Cardiac fibroblast (primary cell): ENCODE measurements at places on chromosomes 1 and 21.
A peak's percentile ranks its signal among the peaks of the same experiment; 100 is the strongest.

GRCh38 chr1:44266400-44267344 lies 53.4 kb downstream of the DMAP1 start:
- no peak for DNase-seq

GRCh38 chr1:64133036-64133435 lies 70.4 kb upstream of the UBE2U start:
- peak; percentile 91 for DNase-seq

- DNase-seq = peak; percentile 92
These were observed 1.2 kb upstream of the H6PD start for GRCh38 chr1:9233241-9233941.

GRCh38 chr1:205064301-205064700 lies 20.0 kb downstream of the TMEM81 start:
- no peak for DNase-seq

GRCh38 chr1:230922620-230923019 lies 54.3 kb upstream of the C1orf198 start:
- DNase-seq = no peak

DNA sequence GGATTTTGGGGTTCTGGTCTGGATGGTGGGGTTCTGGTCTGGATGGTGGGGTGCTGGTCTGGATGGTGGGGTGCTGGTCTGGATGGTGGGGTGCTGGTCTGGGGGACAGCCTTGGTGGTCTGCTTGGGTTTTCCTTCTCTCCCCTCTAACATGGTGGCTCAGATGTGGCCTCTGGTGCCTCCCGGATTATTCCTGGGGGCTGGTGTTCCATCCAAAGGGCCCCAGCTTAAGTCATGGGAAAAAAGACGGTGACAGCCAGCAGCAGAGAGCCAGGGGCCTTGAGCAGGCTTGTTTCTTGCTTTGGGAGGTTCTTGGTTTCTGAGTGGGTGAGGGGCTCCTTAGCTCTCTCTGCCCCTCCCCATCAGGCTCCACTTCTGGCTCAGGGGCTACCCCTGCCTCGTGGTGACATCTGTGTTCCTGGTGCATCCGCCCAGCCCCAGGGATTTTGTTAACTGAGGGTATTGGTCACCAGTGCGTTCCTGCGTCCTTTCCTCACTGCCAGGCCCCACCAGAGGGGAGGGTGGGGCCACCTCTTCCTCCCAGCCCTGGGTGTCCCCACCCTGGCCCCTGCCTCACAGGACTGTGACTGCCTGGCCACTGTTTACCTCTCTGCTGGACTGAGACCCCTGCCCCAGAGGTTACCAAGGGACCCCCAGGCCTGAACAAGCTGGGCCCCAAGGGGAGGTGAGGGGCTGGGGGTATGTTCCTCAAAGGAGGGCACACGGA lies 43.2 kb upstream of the ACTRT2 start:
- DNase-seq = no peak

GRCh38 chr1:200353232-200353631 lies 56.6 kb downstream of the ZNF281 start:
- peak; percentile 51 for DNase-seq

GRCh38 chr1:78102916-78103315 lies 57.1 kb downstream of the GIPC2 start:
- DNase-seq = peak; percentile 64

DNA sequence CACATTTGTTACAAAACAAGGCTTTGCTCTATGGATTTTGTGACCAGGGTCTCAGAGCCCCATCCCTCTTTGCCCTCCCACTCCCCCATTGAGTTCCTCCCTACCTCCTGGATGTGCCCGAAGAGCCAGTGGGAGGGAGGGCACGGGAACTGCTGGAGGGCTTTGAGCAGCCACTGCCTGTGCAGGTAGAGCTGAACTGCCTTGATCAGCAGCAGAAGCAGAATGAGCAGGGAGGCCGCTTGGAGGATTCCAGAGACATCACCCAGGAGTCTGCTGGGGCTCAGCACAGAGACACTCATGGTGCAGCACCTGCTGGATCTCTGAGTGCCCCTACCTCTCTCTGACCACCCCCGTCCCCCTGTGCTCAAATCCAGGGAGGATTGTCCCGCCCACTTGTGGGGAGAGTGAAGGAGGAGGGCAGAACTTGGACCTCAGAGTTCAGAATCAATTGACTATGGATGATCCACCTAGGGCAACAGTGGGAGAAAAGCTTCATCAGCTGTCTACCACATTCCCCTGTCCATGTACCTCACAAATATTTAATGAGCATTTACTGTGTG lies at the start of gene CYP4A11:
TSS of gene CYP4A11 (minus strand) at position 342 of the 560 bp plus-strand sequence. CDS start at position 299, 43 bp downstream.
- DNase-seq = no peak

DNA sequence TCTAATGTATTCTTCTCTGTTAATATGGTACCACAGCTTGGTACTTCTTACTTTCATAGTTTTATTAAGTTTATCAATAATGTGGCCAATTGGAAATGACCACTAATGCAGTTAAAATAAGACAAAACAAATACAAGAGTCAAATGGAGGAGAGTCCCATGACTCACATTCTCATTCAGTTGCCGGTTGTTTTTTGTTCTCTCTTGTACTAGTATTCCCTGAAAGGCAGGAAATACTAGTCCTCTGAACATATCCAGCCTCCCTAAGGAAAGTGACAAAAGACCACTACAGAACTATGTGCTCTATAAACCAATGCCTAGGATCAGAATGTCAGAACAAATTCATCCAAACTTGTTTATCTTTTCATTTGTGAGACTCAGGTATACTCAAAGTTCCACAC lies 165.2 kb upstream of the SAMSN1 start:
- DNase-seq = no peak

- DNase-seq = no peak
These were observed 19.6 kb downstream of the CAP1 start for GRCh38 chr1:40059960-40060750.

DNA sequence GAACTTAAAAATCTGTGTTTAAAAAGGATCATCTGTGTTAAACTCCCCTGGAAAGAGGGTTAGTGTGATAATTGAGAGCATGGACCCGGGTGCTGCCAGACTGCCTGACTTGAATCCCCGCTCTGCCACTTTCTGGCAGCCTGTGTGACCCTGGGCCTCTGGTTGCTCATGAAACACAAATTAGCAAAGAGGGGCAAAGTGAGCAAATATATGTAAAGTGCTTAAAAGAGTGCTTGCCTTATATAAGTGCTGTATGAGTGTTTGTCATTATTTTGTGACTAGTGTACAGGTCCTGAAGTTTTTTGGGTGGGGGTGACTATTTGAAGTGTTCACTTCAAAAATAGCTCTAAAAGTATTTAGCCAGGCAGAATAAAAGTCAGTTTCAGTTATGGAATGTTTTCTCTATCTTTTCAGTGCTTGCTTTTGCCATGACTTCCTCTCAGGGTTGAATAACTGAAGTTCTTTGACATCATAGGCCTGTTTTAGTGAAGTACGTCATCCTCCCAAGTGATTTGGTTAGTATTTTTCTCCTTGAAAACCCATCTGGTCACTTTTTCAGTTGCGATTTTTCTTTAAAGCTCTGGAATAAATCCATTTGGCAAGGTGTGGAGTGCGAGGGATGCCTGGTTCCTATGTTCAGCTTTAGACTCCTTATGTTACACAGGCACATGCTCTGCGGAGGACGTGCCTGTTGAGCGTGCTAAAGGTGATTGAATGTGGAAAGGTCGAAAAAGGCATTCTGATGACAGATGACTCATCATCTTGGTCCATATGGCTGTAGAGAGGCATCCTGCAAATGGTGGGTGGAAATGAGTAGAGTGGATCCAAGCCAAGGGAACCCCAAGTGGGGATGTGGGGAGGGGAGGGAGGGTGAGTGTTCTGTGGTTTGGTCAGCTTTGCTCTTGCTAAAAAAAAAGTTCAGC lies 47.8 kb downstream of the AK4 start:
- DNase-seq = peak; percentile 90

- no peak for DNase-seq
These were observed 50.9 kb downstream of the DHX9 start for GRCh38 chr1:182889997-182890396.

DNA sequence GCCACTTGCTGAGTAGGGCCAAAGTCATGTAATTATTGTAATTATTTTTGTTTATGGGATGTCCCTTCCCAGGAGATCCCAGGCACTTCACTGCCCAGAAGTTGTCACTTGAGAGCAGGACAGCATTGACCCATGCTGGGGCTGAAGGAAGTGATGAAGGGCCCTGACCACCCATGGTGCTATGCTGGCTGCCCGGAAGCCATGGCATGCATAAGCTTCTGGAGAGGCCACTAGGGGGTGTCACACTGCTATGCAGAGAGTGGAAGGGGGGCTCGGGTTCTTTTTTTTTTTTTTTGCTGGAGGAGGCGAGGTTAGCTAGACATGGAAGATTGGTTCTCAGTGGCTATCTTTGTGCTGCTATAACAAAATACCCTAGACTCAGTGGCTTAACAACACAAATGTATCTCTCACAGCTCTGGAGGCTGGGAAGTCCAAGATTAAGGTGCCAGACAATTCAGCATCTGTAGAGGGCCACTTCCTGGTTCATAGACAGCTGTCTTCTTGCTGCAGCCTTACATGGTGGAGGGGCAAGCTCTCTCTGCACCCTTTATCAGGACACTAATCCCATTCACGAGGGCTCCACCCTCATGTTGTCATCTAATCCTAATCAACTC lies 84.9 kb downstream of the CNIH3 start:
- peak; percentile 31 for DNase-seq

DNA sequence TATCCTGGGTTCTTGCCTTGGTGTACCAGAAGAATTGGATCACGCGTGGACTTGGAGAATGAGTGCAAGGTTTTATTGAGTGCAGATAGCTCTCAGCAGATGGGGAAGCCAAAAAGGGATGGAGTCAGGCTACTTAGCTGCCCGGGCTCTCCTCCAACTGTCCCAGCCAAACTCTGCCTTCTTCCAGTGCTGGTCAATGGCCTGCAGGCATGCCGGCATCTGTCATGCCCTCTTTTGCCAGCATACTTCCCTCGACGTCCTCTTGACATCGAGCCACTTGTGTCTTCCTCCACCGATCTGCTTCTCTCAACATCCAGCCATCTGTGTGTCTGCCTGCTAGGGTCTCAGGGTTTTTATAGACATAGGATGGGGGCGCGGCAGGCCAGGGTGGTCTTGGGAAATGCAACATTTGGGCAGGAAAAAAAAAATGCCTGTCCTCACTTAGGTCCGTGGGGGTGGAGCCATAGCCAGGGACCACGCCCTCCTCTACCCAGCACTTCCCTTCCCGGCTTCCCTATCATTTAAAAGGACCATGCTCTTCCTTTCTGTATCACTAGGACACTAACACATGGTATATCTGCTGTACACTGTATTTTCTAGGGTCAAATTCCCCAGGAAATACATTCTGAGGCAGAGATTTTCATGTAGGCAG lies 47.0 kb upstream of the BCAR3 start:
- no peak for DNase-seq

- DNase-seq = no peak
These were observed 34.5 kb upstream of the SYNC start for GRCh38 chr1:32736812-32737791.

GRCh38 chr21:43957128-43957571 lies 55.0 kb upstream of the TRAPPC10 start:
- no peak for DNase-seq
